ENCODE measurements at places on chromosomes 11 and 22. TPM values are rescaled to one million over a fixed set of nuclear protein-coding genes. Genes with fewer than 3 reads are reported as not detected.

GRCh38 chr11:36409152-36409816, 100.8 kb downstream of the TRAF6 start:
- DNase-seq, result no peak

GRCh38 chr11:808427-809286, 1.1 kb upstream of the RPLP2 start:
- peak; percentile 85 for DNase-seq

- DNase-seq, result no peak
Observed at GRCh38 chr11:69446108-69446507, 35.4 kb upstream of the LINC01488 start.

DNA sequence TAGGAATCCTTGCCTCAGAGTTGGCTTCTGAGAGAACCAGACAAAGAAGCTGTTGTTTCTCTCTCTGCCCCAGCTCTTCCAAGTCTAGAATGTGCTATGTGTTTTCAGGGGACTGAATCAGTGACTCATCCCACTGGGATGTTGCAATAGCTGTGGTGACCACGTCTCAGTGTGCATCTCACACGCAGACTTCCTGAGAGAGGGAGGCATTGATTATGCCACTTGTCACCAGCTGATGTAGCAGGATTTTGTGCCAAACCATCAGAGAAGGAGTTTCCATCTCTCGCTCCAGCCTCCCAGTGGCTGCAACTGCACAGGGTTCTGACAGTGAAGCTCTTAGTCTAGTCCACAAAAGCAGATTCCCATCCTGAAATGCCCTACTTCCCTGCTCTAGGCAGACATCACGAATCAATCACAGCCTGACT, 455.8 kb downstream of the MIAT start:
- peak; percentile 94 for DNase-seq

- no peak for DNase-seq
Observed at GRCh38 chr11:130024361-130024760, 21.7 kb upstream of the PRDM10 start.

DNA sequence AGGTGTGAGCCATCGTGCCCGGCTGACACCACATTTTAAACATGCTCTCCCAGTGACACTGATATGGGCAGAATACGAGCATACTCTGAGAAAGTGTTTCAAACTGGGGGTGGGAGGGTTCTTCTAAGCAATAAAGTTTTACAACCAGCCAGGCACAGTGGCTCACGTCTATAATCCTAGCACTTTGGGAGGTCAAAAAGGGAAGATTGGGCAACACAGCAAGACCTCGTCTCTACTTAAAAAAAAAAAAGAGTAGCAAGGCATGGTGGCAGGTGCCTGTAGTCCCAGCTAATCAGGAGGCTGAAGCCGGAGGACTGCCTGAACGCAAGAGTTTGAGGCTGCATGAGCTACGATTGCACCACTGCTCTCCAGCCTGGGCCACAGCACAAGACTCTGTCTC, 2.2 kb downstream of the GANAB start:
- no peak for DNase-seq

DNA sequence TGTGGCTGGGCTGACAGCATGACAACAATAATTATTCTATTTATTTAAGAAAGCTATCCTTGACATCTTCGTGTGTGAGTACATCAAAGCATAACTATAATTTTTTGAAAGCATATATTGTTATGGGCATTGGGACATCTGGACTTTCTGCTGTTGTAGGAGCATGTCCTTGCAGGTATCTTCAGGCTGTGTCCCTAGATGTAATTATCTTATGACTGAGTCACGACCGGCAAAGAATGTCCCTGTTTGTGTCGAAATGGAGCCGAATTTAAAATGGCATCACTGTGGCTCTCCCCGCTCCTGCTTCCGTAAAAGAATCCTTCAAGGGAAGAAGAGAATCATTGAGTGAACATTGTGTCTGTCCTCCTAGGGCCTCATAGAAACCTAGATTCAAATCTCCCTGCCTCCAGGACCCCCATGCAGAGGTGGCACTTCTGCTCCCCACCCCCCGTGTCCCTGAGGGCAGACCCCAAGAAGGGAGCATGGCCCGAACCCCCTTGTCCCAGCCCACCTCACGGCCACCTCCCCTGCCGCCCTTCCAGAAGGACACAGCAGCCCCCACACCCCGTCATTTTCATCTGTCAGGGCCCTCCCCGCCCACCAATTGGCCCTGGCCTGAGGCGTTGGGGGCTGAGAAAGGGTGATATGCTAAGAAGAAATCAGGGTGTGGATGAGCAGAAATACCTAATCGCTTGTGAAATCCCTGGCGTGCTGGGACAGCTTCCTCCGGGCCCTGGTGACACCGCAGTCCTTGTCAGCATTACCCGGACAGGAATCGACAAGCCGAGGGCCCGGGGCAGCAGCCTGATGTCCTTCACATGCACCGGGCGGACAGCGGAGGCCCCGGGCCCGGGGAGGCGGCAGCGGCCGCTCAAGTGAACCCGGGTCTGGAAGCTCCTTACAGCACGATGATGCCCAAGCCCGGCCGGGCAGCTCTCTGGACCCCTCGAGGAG, 48.6 kb upstream of the SLC22A12 start:
- no peak for DNase-seq

MMP13 gene
- 0.13 TPM for total RNA-seq

SRSF8 gene
- total RNA-seq, result 16.2 TPM

TBC1D22A gene
- total RNA-seq, result 13.1 TPM

TEX12 gene
- not detected for total RNA-seq
